ENCODE measurements at places on chromosomes 3 and 15. TPM values are rescaled to one million over a fixed set of nuclear protein-coding genes. Genes with fewer than 3 reads are reported as not detected.

DNA sequence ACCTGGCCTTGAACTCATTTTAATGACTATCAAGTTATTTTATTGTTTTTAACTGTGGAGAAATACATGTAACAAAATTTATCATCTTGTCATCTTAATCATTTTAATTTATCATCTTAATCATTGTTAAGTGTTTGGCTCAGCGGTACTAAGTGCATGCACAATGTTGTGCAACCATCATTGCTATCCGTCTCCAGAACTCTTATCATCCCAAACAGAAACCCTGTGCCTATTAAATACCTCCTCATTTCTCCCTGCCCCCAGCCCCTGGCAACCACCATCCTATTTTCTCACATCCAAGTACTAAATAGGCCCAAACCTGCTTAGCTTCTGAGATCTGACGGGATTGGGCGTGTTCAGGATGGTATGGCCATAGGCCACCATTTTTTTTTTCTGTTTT is 51.5 kb upstream of the UBP1 start:
- no peak for DNase-seq

Gene NDN
- total RNA-seq = 99.8 TPM

Gene C3orf62
- 3.5 TPM for total RNA-seq

Gene IFT80
- 13.9 TPM for total RNA-seq

Gene GOLGA6L10
- total RNA-seq = 1.0 TPM

- no peak for DNase-seq
Measured at GRCh38 chr3:153023896-153024295, 138.1 kb upstream of the RAP2B start.

Gene ECE2
- not detected for total RNA-seq

- no peak for DNase-seq
Measured at GRCh38 chr15:82646250-82647044, 716 bp downstream of the CPEB1 start.

All from omental fat pad (tissue), 4 donors.